ENCODE measurements at places on chromosomes 5 and 9.

DNA sequence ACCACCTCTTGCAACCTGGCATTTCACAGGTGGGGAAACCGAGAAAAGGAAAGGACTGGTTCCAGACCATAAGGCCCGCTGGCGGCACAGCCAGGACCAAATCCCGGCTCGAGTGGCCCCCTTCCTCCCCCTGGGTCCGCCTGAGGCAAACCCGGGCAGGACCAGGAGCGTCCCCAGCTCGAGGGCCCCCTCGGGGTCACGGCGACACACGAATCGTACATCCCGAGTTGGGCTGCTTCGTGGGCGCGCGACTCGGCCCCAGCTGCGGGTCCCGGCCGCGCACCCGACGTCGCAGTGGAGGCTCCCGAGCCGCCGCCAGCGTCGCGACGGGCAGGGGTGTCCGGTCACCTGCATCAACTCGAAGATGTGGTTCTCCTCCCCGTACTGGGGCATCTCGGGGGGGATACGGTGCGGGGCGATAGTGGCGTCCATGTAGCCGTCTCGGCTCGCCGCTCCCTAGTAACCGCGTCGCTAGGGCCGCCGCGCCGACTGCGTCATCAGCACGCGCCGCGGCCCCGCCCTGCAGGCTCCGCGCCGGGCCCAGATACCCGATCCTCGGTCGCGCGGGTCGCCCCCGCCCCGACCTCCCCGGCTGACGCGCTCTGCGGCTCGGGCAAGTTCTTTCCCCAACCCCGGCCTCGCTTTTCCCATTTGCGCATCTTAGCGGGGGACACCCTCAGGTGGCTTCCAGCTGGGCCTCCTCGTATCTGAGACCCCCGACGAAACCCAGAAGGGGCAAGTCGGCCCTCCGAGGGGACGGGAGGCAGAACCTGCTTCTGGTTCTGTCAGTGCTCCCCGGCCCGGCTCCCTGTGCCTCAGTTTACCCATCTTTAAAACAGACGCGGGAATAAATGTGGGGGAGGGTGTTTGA lies at the start of gene AK8:
Gene AK8 (minus strand): TSS at position 461 of the 871 bp plus-strand sequence. CDS start 29 bp downstream, at position 432.
- DNase-seq = peak; percentile 60

- DNase-seq = no peak
Measured at GRCh38 chr9:100098046-100098886, 534 bp downstream of the ERP44 start.

DNA sequence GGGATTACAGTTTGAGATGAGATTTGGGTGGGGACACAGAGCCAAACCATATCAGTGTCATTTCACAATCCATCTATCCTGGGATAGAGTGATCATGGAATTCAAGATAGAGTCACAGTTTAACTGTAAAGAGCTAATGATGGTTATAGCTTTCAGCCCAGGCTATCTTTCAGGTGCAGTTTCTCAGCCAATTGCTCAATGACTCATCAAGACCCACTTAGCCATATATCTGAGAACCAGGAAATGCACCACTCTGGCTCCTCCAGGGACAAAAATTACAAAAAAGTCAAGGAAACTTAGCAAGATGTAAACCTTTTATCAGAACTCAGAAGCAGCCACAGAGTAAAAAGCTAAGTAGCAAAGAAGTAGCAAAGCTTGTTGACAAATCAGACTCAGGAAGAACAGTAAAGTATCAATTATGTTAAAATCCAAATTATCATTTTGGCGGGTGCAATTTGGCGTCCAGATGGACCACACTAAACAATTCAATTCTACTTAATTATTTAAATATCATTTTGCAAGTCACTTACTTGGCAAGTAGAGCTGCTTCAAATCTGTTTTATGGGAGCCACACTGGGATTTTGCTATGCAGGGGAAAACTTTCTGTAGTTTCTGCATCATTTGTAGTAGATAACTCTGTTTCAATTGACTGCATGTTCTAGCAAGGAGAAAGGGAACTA lies 169.4 kb downstream of the TLE1 start:
- no peak for DNase-seq

- no peak for DNase-seq
Measured at GRCh38 chr9:117734082-117734481, 29.9 kb downstream of the TLR4 start.

All from stimulated activated CD8-positive, alpha-beta memory T cell treated with anti-CD3 and anti-CD28 coated beads, Interleukin-4, amount 100 ng/mL, for 4 hours (primary cell).